ENCODE measurements at places on chromosomes 5 and 9. TPM values are rescaled to one million over a fixed set of nuclear protein-coding genes. Genes with fewer than 3 reads are reported as not detected.

DNA sequence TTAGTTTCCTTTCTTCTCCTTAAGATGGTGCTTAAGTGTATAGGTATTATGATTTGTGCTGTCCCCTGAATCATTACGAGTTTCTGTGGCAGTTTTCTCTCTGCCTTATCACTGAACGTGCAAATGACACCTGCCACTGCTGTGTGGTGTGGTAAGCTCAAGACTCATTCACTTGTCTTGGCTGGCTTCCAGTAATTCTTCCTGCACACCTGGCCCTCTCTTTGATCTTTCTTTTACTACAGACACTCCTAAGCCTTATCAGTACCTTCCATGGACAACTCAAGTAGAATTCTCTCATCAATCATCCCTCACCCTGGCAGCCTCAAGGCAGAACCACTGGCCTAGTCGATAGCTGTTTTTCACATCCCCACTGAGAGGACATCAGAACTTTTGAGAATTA is 82.6 kb upstream of the ADAMTS19 start:
- no peak for DNase-seq

- no peak for DNase-seq
Measured at GRCh38 chr5:147093138-147093537, 141.7 kb upstream of the STK32A start.

The C9 gene
- not detected for total RNA-seq

- DNase-seq, result no peak
Measured at GRCh38 chr9:129506892-129507291, 114.0 kb downstream of the C9orf50 start.
